ENCODE measurements at places on chromosomes 5 and 9. TPM values are rescaled to one million over a fixed set of nuclear protein-coding genes. Genes with fewer than 3 reads are reported as not detected.

CDC25C gene
- total RNA-seq = 30.5 TPM

IFNK gene
- not detected for total RNA-seq

SPOUT1 gene
- total RNA-seq = 64.9 TPM

IFNE gene
- total RNA-seq = not detected

EPB41L4B gene
- 0.51 TPM for total RNA-seq
